ENCODE measurements at places on chromosomes 5 and 9. TPM values are rescaled to one million over a fixed set of nuclear protein-coding genes. Genes with fewer than 3 reads are reported as not detected.

The GARIN3 gene
- total RNA-seq, result not detected

The RFX3 gene
- total RNA-seq, result 3.2 TPM

- DNase-seq, result peak; percentile 61
These were observed 31.7 kb downstream of the GSN start for GRCh38 chr9:121299467-121300282.

The CCDC192 gene
- total RNA-seq, result not detected

The SLC25A2 gene
- 0.20 TPM for total RNA-seq

The GEMIN5 gene
- 9.2 TPM for total RNA-seq

DNA sequence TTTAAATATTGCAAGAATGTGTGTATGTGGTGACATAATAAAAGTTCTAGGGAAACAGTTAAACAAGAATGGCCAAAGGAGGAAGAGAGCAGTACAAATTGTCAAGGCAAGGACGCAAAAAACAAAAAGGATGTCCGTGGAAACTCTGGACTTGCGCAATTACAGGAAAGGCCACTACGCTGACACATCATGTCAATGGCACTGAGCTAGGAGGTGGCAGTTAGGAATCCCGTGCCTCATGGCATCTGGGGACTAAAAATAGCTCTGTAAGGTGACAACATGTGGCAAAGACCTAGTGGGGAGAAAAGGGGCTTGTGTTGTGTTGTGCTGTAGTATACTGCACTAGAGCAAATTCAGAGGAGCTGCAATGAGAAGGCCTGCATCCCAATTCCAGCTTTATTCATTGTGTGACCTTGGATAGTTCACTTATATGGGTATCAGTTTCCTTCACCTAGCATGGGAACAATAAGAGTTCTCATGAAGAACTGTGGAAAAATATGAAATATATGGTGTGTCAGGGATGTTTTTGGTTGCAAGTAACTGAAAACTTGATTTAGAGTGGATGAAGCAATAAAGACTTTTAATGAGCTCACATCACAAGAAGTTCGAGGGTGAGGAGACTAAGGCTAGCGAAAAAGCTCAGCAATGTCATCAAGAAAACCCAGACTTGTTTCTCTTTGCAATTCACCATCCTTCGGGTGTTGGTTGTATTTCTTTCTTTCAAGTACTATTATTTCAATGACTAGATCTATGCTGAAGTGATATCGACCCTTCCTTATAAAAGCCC is 124.1 kb upstream of the STC2 start:
- peak; percentile 80 for DNase-seq

GRCh38 chr5:10288592-10289219 is 19.0 kb downstream of the CMBL start:
- no peak for DNase-seq

The MARCOL gene
- total RNA-seq, result not detected

The CAMK2A gene
- not detected for total RNA-seq

- peak; percentile 91 for DNase-seq
These were observed 21.1 kb upstream of the EEIG1 start for GRCh38 chr9:128001779-128002298.

The TAF11L10 gene
- not detected for total RNA-seq

GRCh38 chr9:91848146-91848545 is 101.9 kb downstream of the ROR2 start:
- DNase-seq, result no peak

The C9orf153 gene
- total RNA-seq, result under 0.01 TPM

GRCh38 chr5:74355041-74355824 is 285.3 kb downstream of the ENC1 start:
- no peak for DNase-seq

GRCh38 chr5:101846496-101846895 is 449.6 kb downstream of the SLCO4C1 start:
- no peak for DNase-seq

The GRIA1 gene
- total RNA-seq, result not detected

The IL5 gene
- not detected for total RNA-seq
